ENCODE measurements at places on chromosomes 1 and 21. TPM values are rescaled to one million over a fixed set of nuclear protein-coding genes. Genes with fewer than 3 reads are reported as not detected.

DNA sequence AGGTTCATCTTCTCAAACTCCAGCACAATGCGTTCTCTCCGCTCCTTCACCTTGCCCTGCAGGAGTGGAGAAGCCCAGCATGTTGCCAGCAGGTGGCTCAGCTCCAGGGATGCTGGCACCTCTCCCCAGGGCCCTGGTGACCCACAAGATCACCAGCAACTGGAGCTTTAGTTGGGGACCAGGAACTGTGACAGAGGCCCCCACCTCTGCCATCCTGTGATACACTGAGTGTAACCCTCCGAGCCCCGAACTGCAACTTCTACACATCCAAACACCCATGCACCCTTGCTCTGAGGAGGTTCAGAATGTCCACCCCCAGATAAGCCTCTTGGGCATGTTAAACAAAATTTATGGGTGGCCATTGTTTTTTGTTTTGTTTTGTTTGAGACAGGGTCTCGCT is 4.5 kb upstream of the TRIM11 start:
- H3K4me1 ChIP-seq, result peaks cover 17% of the 10 kb centered on the region
- H3K36me3 ChIP-seq, result peaks cover 3% of the 10 kb centered on the region
- H3K27me3 ChIP-seq, result no peaks in the 10 kb centered on the region
- H3K4me3 ChIP-seq, result no peak overlapping the region

DNA sequence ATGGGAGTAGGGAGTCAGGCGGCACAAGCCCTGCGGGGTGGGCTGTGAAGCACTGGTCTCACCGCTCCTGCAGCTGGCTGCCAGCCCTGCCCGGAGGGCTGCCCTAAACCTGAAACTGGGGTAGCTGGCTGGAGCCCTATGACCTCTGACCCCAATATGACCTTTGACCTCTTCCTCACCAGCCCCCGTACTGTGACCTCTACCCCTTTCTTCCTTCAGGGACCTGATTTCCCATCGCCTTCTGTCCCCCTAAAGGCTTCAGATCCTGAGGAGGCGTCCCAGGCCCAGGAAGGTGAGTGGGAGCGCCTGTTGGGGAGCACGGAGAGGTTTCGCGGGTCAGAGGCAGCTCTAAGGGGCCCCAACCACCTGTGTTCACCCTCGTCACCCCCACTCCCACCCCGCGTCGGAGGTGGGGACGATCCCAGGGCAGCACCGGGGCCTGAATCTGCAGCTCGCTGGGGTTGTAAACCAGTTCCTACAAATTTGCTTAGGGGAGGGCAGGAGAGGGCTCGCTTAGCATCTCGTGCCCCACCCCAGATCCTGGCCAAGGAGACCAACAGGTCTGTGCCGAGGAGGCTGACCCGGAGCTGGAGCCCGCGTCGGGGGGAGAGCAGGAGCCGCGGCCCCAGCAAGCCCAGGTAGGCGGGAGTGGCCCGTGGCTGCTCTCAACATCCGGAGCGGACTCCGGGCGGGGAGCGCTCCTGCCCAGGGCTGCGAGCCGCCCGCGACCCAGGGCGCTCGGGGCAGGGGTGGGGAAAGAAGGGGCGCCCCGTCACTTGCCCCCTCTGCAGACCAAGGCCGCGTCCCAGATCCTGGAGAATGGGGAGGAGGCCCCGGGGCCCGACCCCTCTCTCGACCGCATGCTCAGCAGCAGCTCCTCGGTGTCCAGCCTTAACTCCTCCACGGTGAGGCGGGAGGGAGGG is 7.3 kb downstream of the SYTL1 start:
- no peak overlapping the region for H3K27ac ChIP-seq
- H3K4me1 ChIP-seq, result peaks cover 6% of the 10 kb centered on the region
- H3K36me3 ChIP-seq, result peaks cover 8% of the 10 kb centered on the region
- peak overlapping the region; percentile 49 for H3K4me3 ChIP-seq
- DNase-seq, result peak; percentile 65

DNA sequence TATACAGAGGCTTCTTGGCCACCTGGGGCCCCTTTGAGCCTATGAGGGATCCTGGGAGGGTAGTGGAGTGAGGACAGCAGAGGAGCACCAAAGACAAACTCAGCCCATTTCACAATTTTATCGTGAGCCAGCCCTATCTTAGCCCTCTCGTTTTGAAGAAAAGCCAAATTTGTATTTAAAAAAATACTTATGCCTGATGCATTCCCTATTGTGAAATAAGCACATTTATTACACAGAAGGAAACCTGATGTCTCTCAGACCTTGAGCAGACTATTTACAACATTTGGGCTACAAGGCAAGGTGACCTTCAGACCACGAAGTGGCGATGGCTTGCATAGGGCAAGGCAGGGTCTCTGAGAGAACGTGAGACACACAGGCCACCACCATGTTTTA is 41.3 kb upstream of the H6PD start:
- peaks cover 5% of the 10 kb centered on the region for H3K4me1 ChIP-seq
- no peak overlapping the region for H3K4me3 ChIP-seq
- no peaks in the 10 kb centered on the region for H3K36me3 ChIP-seq
- H3K27ac ChIP-seq, result no peak overlapping the region
- H3K27me3 ChIP-seq, result peaks cover 54% of the 10 kb centered on the region
- no peak for DNase-seq

DNA sequence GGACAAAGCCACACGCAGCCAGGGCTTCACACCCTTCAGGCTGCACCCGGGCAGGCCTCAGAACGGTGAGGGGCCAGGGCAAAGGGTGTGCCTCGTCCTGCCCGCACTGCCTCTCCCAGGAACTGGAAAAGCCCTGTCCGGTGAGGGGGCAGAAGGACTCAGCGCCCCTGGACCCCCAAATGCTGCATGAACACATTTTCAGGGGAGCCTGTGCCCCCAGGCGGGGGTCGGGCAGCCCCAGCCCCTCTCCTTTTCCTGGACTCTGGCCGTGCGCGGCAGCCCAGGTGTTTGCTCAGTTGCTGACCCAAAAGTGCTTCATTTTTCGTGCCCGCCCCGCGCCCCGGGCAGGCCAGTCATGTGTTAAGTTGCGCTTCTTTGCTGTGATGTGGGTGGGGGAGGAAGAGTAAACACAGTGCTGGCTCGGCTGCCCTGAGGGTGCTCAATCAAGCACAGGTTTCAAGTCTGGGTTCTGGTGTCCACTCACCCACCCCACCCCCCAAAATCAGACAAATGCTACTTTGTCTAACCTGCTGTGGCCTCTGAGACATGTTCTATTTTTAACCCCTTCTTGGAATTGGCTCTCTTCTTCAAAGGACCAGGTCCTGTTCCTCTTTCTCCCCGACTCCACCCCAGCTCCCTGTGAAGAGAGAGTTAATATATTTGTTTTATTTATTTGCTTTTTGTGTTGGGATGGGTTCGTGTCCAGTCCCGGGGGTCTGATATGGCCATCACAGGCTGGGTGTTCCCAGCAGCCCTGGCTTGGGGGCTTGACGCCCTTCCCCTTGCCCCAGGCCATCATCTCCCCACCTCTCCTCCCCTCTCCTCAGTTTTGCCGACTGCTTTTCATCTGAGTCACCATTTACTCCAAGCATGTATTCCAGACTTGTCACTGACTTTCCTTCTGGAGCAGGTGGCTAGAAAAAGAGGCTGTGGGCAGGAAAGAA is 8.1 kb downstream of the PSRC1 start:
- no peaks in the 10 kb centered on the region for H3K27me3 ChIP-seq
- peaks cover 14% of the 10 kb centered on the region for H3K4me1 ChIP-seq
- no peak for DNase-seq
- H3K36me3 ChIP-seq, result peaks cover 5% of the 10 kb centered on the region

- DNase-seq, result no peak
- no peak overlapping the region for H3K4me3 ChIP-seq
- H3K4me1 ChIP-seq, result peaks cover 2% of the 10 kb centered on the region
- no peaks in the 10 kb centered on the region for H3K36me3 ChIP-seq
These were observed 61.3 kb downstream of the BCAR3 start for GRCh38 chr1:93620172-93620840.

- H3K27ac ChIP-seq, result no peak overlapping the region
- H3K27me3 ChIP-seq, result no peaks in the 10 kb centered on the region
- peaks cover 5% of the 10 kb centered on the region for H3K4me1 ChIP-seq
- no peak for DNase-seq
These were observed 19.3 kb downstream of the BEND5 start for GRCh38 chr1:48757363-48757762.

GRCh38 chr1:72010094-72010431 is 272.3 kb downstream of the NEGR1 start:
- no peaks in the 10 kb centered on the region for H3K36me3 ChIP-seq
- no peaks in the 10 kb centered on the region for H3K4me1 ChIP-seq
- no peaks in the 10 kb centered on the region for H3K27me3 ChIP-seq
- H3K4me3 ChIP-seq, result no peak overlapping the region

Gene DSTYK
- total RNA-seq, result 13.2 TPM

GRCh38 chr21:46063734-46064680 is 33.9 kb upstream of the COL6A2 start:
- no peaks in the 10 kb centered on the region for H3K36me3 ChIP-seq
- H3K27me3 ChIP-seq, result no peaks in the 10 kb centered on the region
- H3K4me3 ChIP-seq, result no peak overlapping the region
- no peak for DNase-seq
- peak overlapping the region; percentile 11 for H3K27ac ChIP-seq

DNA sequence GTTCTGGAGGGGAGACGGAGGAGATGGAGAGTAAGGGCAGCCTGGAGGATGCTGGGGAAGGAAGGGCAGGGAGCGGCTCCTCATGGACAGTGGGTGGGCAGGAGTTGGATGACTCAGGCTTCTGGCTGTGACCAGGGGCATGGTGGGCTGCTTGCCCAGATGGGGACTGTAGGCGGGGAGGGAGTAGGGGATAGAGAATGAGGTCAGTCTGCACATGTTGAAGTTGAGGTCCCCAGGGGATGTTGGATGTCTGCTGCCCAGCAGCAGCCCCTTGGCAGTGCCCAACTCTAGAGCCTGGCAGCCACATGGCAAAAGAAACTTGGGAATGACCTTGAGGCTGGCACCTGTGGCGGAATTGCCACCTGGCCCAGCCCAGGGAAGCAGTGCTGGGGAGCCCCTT is 6.4 kb downstream of the SELENON start:
- H3K27ac ChIP-seq, result no peak overlapping the region
- DNase-seq, result no peak
- peaks cover 13% of the 10 kb centered on the region for H3K4me1 ChIP-seq
- H3K36me3 ChIP-seq, result no peaks in the 10 kb centered on the region
- H3K27me3 ChIP-seq, result no peaks in the 10 kb centered on the region

Gene PARP1
- total RNA-seq, result 132 TPM

- no peaks in the 10 kb centered on the region for H3K36me3 ChIP-seq
- no peak overlapping the region for H3K27ac ChIP-seq
- no peak for DNase-seq
- H3K27me3 ChIP-seq, result no peaks in the 10 kb centered on the region
These were observed 158.6 kb upstream of the TMEM51 start for GRCh38 chr1:14994841-14995437.

DNA sequence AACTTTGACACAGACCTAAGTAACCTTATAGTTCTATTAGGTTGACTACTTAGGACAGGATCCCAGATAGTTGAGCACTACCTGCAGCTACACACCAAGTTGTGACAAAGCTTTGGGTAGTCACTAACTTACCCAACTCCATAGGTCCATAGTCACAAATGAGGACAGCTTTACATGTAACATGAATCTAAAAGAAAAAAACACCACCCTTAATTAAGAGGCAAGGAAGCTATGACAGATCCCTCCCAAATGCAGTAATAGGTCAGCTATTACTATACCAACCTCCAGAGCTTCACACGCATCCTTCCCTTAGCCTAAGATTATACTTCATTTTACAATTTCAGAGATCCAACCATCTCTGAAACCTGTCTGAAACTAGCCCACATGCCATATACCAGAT is 12.7 kb upstream of the RAB42 start:
- peak overlapping the region; percentile 83 for H3K27ac ChIP-seq
- H3K36me3 ChIP-seq, result peaks cover 39% of the 10 kb centered on the region
- no peaks in the 10 kb centered on the region for H3K27me3 ChIP-seq

GRCh38 chr1:157030728-157031127 is 14.8 kb downstream of the ARHGEF11 start:
- H3K4me3 ChIP-seq, result no peak overlapping the region
- DNase-seq, result no peak
- no peak overlapping the region for H3K27ac ChIP-seq
- peaks cover 39% of the 10 kb centered on the region for H3K27me3 ChIP-seq

Gene TMEM39B
- total RNA-seq, result 28.4 TPM

DNA sequence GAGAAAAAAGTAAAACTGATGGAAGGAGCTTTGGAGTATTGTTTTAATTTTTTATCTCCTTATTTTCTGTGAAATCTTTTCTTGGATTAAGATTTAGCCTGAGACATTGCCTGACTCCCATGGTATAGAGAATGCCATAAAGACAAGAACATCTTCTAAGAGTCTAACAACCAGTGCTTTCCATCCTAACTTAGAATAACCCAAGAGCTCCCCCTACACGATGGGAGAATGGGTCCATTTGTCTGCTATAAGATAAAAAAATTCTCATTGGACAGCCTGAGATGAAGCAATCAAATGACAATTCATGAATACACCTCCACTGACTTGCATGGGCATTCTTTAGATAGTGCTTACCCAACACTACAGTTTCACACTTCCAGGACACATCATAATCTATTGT is 478.1 kb downstream of the TTLL7 start:
- peaks cover 3% of the 10 kb centered on the region for H3K4me1 ChIP-seq
- H3K36me3 ChIP-seq, result peaks cover 4% of the 10 kb centered on the region
- DNase-seq, result no peak
- H3K27me3 ChIP-seq, result no peaks in the 10 kb centered on the region
- H3K27ac ChIP-seq, result no peak overlapping the region

Gene LIN28A
- not detected for total RNA-seq

Gene GBP1
- total RNA-seq, result 160 TPM

Data from activated naive CD8-positive, alpha-beta T cell treated with anti-CD3 and anti-CD28 coated beads, Interleukin-2, amount 10 ng/mL, durations not matched to agents 7 days and 5 days (primary cell).